Right lung (tissue), 10 donors: ENCODE measurements at places on chromosomes 5 and 9.

- DNase-seq: peak; percentile 34
Measured at GRCh38 chr5:80083101-80083890, 48.1 kb downstream of the THBS4 start.

DNA sequence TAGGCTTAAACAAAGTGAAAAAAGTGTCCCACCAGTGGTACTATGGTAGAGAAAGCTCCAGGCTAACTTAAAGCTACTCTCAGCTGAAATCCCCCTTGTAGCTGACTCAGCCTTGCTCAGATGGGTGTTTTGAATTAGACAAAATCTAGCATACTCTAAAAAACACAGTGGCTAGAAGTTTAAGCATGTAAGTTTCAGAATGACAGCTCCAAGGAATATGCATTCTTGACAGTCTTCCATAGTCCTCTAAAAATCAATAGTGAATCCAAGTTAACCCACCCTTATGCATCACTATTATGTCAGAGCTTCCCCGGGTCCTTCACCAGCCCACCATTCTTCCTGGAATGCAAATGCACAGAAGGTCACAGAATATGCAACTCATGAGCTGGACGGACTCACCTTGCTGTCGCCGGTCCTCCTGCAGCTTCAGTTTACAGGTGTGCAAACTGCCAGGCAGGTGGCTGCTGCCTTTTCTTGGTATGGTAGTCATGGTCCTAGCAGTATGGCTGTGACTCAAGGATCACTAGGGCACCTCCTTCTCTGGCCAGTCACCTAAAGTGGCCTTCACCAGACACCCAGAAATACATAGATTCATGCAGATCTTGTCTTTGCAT, 668 bp downstream of the RANBP3L start:
- DNase-seq: no peak

DNA sequence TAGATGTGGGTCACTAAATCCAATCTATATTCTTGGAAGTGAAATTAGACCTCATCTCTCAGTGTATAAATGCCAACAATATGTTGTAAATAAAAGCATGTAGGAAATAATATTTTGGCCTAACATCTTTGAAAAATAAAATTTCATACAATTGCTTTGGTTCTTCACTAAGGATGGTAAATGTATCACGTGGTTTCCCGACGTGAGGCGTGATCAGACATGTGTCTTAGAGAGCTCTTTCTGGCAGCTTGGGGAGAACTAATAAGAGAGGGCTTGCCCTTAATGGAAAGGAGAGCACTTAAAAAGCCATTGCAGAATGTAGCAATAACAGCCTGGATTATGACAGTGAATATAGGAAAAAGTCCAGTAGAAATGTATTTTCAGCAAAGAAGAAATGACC, 602.6 kb downstream of the CDH12 start:
- no peak for DNase-seq

DNA sequence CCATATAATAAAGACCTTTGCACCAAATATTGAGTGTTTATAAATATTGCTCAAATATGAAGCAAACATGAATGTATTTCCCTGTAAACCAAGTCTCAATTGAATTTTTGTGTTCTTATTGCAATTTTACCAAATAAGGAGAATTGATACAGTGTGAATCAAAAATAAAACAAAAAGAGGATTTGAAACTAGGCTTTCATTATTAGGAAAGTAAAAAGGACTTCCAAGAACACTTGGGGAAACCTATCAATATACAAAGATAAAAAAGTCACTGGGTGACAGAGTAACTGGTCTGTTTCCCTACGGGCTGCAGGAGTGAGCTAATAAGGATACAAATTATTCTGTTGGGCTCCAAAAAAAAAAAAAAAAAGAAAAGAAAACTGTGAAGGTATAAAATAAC, 44.8 kb upstream of the SNX2 start:
- no peak for DNase-seq

GRCh38 chr5:64519263-64519662, 13.4 kb downstream of the RGS7BP start:
- no peak for DNase-seq
